ENCODE measurements at places on chromosomes 1 and 21.

GRCh38 chr1:237851210-237851845, 39.4 kb downstream of the ZP4 start:
- DNase-seq: no peak

DNA sequence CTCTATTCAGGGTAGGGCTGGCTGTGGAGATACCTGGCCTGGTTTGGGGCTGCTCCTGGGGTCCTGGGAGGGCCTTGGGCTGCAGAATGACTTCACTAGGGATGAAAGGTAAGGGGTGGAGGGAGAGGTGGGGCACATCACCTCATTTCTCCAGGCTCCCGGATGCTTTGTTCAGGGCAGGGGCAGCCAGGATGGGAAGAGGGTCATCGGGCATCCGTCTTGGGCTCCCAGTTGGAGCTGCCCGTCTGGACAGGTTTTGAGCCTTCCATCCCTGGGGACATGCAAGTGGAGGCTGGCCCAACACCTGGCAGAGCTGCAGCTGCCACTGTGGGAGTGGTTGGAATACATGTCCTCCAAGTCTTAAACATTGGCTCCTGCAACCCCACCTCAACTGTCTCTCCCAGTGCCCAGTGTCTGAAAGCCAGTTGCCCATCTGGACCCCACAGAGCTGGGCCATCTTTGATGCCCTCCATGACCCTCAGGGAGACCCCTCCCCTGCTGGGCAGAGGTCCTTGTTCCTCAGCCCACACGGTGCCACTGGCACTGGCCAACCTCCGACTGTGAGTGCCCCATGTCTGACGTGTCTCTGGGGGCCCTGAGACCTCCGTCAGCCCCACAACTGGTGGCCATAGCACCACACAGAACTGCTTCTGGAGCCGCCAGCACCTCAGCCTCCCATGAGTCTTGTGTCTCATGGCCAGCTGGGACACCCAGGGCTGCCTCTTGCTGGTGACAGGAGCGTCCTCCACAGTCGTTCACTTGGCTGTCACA, 52.8 kb downstream of the TRIM11 start:
- DNase-seq: no peak

- DNase-seq: no peak
These were observed 74.8 kb upstream of the ATP1B1 start for GRCh38 chr1:169031566-169032224.

DNA sequence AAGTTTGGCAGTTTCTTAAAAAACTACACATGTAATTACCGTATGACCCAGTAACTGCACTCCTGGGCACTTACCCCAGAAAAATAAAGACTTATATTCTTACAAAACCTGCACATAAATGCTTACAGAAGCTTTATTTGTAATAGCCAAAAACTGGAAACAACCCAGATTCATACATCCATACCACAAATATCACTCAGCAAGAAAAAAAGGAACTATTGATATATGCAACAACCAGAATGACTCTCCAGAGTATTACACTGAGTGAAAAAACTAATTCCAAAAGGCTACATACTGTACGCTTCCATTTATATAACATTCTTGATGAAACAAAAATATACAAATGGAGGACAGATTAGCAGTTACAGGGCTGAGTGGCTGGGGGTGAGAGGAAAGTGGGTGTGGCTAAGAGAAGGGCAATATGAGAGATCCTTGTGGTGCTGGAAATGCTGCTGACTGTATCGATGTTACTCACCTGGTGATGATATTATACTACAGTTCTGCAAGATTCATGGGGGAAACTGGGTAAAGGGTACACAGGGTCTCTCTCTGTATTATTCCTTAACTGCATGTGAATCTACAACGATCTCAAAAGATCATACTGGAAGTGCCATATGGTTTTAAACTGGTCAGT, 96.0 kb upstream of the GNG4 start:
- no peak for DNase-seq

- DNase-seq: no peak
These were observed 775 bp downstream of the HSPB7 start for GRCh38 chr1:16017076-16017460.

DNA sequence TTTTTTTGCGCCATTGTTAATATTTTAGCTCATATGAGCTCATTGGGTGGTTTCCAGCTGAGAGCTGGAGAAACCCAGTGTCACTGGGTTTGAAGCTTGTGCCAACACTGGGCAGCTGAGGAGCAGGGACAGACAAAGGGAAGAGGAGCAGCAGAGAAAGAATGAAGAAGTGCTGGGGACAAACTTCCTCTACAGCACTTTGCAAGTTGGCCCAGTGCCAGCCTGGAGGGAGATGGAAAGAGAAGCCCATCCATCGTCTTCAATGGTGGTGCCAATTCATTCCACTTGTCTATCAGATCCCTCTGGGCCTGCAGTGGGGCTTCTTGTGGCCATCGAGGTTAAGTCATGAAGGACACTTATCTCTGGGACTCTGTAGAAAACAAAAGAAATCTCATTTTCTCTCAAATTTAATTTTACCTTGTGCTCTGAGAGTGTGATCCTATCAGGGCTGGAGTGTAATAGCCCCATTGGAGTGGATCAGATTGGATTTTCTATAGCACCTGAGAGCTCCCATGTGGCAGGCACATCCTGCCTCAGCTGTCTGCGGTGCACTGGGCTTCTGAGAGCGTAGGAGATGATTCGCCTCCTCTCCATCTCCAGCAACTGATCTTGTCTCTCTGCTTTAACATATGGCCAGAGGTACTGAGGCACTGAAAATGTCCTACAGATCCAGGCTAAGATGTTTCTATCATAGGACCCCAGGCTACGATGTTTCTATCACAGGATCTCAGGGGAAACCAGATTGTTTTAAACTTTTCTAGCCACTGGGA, 114.7 kb downstream of the TNR start:
- DNase-seq: no peak

DNA sequence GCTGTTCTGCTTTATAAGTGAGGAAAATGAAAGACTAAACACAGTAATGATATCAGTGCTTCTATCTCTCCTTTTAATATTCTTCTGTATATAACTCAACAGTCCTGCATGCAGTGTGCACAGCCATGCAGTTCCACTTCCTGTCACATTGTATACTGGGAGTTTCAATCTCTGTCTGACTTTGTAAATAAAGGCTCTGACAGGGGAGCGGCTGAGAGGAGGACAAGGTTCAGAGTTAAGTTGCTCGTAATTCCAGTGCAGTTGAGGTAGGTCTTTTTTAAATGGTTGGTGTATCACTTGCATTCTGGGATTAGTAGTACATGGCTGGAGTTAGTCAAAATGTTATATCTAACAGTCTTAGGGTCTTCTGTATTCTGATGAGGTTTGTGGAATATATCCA, 264.5 kb downstream of the OLFM3 start:
- no peak for DNase-seq

GRCh38 chr1:9852004-9852403, 28.2 kb upstream of the CLSTN1 start:
- DNase-seq: no peak

DNA sequence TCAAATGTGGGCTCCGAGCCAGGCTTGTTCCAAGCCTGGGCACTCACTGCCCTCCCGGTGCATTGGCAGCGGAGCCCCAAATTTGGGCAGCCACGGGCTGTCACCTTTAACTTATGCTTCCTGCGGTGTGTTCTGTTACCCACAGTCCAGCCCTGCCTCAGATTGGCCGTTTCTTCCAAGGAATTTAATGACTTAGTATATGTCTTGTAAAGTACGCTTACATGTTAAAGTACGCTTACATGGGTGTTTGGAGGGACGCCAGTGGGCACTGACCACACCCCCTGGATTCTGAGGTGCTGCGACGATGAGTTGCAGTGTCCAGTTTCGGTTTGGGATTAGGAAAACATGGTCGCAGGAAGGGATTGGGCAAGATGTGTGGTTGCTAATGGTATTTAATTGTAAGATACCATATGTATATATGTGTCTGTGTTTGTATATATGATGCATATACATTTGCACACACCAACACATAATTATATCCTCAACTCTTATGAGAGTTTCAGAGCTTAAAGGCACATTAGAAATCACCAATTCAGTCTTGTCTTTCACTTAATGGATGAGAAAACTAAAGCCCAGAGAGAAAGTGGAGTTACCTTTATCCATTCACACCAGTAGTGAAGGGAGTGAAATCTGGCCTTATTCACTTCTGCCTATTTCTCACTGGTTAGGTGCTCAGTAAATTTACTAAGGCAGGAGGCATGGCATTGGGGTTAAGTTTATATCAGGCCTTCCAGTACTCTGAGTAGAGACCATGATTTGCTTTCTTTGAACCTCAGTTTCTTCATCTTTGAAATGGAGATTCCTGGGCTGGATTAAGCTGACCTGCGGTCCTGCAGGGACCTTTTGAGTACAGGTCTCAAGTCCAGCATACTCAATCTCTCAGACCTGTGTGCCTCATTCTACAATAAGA, 1.0 kb downstream of the SMYD2 start:
- no peak for DNase-seq

GRCh38 chr21:21713651-21714180, 715.5 kb downstream of the NCAM2 start:
- no peak for DNase-seq

DNA sequence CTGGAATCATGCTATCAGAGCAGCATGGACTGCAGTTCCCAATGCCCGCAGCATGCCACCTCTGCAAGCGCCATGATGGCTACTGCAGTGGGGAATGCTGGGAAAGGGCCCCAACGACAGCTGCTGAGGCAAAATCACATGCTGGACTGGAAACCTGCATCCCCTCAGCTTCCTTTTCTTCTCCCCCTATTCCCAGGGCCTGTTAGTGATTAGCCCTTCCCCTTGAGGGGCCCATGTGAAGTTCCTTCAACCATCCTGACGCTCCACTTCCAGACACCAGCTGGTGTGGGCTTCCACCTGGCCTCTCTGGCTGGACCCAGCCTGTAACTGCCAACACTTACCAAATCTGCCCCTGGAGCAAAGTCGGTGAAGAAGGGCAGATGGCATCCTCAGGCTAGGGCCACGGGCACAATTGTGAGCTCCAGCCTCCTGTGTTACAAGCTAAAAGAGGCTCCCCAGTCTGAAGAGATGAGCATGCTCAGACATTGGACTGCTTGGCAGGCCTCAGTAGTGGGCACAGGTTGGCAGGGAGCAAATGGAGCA, 22.1 kb upstream of the SDC3 start:
- no peak for DNase-seq

DNA sequence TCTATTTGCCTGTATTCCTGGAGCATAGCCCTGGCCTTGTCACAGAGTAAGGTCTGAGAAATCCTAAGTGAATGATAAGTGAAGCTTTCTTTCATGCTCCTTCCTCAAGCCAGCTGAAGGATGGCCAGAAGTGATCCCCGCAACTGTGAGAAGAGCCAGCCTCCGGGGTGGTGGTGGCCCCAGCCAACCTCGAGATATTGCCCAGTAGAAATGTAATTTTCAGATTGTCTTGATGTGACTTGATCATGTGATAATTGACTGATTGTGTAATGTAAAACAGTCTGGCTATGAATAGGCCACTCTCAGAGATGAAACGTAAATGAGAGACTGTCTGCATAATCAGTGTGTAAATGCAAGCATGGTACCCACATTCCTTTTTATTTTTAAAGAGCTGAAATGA, 242.4 kb upstream of the CAMK1G start:
- DNase-seq: no peak

GRCh38 chr1:11977625-11978024, 2.6 kb upstream of the MFN2 start:
- DNase-seq: no peak

GRCh38 chr1:18340787-18341186, 139.9 kb upstream of the KLHDC7A start:
- no peak for DNase-seq

DNA sequence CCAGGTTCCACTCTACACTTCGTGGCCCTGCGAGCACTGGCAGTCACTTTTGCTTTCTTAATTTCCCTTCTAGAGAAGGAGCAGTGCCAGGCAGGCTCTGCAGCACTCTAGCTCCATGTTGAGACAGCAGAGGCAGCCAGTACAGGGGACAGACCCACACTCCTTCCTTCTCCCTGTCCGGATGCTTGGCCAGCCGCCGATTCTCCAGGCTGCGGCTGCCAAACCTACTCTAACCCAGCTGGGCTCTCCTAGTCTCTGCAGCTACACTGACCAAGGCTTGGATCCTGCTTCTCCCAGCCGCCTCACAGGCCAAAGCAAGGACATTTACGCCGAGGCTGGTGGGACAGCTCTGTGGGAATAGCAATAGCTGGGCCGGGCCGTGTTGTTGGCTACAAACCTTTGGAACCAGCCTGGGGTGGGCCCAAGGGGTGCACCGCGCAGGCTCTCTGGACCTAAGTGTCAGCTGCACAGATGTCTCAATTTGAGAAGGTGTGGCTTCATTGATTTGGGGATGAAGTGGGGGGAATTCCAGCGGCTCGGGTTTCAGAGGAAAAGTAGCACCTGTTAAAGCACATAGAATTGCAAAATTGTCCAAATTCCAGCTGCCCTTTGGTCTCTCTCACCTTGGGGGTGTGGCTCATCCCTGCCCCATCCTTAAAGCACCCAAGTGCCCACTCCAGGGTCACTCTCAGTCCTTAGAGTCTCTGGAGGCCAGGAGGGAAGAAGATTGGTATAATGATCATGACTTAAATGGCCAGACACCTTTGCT, 3.2 kb downstream of the BARHL2 start:
- no peak for DNase-seq

GRCh38 chr1:18950401-18951026, 6.0 kb downstream of the IFFO2 start:
- peak; percentile 60 for DNase-seq

DNA sequence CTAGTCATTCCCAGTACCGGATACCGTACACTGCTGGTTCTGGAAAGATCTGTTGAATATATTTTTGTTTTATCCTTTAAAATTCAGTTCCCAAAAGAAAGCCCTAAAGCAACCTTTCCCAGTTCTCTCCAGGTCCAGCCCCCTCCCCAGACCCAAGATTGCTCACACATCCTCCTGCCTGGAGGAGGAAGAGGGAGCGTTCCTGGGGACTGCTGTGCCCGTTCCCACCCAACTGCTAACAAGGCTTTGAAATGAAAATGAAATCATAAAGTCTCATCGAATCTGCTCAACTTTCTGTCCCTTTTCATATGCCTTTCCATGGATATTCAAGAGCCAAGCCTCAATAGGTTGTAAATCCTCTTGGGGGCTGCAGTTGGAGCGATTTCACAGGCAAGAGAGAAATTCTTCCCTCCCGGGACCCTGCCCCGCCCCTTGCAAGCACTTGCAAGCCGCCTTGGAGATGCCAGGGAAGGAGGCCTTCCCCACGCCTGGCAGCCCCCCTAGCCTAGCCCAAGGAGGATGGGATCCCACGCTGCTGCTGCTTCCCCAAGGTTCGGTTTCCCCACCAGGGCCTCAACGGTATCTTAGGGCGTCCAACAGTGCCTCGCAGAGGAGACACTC, 113.2 kb upstream of the CACHD1 start:
- DNase-seq: no peak

- DNase-seq: no peak
These were observed 12.3 kb downstream of the SLC35E2B start for GRCh38 chr1:1680031-1680911.

Data from CD4-positive, alpha-beta T cell treated with Interleukin-1 beta for 1 hour (primary cell).